ENCODE measurements at places on chromosomes 12 and 14. TPM values are rescaled to one million over a fixed set of nuclear protein-coding genes. Genes with fewer than 3 reads are reported as not detected.

Gene CACNA2D4
- total RNA-seq = 0.96 TPM

Gene TSPAN11
- total RNA-seq = 4.6 TPM

Gene NTF3
- 7.1 TPM for total RNA-seq

Gene CAPZA3
- total RNA-seq = not detected

Gene EXOC3L4
- 0.46 TPM for total RNA-seq

Gene OR4E2
- 0.69 TPM for total RNA-seq

Gene DIO3
- total RNA-seq = 3.1 TPM

DNA sequence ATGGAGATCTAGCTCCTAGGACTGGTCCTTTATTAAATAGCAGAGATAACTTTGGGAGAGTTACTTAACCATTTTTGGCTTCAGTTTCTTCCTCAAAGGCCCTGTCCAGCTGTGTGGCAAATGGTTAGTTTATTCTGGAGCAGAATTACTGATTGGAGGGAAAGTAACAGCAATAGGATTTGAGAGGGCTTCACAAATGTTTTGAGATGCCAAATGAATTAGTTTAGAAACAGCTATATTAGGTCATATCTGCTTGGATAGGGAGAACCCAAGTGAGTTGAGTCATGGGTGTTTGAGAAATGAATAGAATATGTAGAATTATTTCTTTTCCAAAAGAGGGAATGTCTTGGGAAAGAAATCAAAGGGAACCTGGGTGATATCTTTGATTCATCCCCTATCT is 17.5 kb downstream of the RASSF3 start:
- ATAC-seq = no peak

- ATAC-seq = no peak
These were observed 45.3 kb downstream of the R3HDM2 start for GRCh38 chr12:57385586-57385985.

- ATAC-seq = peak; percentile 47
These were observed 71.9 kb downstream of the RESF1 start for GRCh38 chr12:32031109-32031508.

GRCh38 chr12:62873826-62874448 is 61.0 kb downstream of the PPM1H start:
- no peak for ATAC-seq

- peak; percentile 49 for ATAC-seq
These were observed 52.0 kb downstream of the KLRG1 start for GRCh38 chr12:9041321-9041720.

GRCh38 chr14:51004352-51004800 is 60.1 kb upstream of the PYGL start:
- no peak for ATAC-seq

GRCh38 chr12:45725631-45726602 is 3.6 kb upstream of the ARID2 start:
- no peak for ATAC-seq

GRCh38 chr12:45613296-45613695 is 116.2 kb upstream of the ARID2 start:
- no peak for ATAC-seq

GRCh38 chr14:51759950-51760349 is 100.5 kb upstream of the GNG2 start:
- no peak for ATAC-seq

DNA sequence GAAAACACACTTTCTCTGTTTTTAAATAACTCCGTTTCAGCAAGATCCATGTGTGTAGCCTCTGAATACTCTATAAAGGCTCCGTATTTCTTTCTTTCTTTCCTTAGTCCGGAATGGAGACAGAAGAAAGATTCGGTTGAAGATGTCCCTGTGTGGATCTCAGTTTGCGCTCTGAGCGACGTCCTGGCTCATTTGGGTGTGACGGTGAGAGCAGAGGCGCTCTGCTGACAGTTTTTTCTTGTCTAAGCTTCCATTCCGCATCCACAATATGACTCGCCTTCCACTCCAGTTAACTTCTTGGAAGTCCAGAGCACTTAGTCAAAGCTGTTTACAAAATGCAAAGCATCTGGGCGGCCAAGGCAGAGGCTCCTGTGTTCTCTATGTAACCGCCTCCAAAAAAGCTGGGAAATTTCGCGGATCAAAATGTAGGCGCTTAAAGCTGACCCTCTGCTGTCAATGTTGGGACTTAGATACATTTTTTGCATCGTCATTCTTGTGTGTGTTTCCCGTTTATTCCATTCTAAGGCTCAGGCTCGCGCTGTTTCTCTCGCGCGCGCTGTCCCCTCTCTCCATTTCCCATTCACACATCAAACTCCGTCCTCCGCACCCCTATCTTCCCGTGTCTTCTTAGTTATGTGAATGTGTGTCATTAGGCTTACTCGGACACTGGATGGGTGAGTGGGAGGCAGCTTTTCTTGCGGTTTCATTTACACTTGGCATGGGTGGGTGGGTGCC is 880 bp upstream of the FLRT2 start:
- ATAC-seq = peak; percentile 1

GRCh38 chr12:131915000-131915689 is 13.9 kb upstream of the PUS1 start:
- ATAC-seq = no peak

DNA sequence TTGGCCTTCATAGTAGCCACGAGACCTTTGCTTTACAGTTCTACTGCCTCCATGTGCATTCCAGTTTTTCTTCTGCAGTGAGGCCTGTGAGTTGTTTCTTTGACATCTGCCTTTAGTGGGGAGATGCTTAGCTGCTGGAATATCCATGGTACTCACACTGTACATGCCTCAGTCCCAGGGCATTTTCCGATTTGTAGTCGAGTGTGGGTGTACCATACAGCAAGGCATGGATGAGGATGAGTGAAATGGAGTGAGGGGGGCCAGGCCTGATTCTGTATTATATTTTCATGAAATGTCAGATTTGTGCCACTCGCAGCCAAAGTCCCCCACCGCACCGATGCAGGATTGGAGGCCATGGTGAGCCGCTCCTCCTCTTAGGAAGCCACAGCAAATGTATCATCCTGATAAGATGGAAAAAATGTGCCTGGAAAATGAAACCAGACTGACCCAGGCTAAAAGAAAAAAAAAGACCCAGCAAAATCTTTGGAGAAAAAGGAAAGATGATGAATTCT is 173.0 kb downstream of the ADGRD1 start:
- ATAC-seq = no peak
